ENCODE measurements at places on chromosomes 11 and 22.
A peak's percentile ranks its signal among the peaks of the same experiment; 100 is the strongest.

DNA sequence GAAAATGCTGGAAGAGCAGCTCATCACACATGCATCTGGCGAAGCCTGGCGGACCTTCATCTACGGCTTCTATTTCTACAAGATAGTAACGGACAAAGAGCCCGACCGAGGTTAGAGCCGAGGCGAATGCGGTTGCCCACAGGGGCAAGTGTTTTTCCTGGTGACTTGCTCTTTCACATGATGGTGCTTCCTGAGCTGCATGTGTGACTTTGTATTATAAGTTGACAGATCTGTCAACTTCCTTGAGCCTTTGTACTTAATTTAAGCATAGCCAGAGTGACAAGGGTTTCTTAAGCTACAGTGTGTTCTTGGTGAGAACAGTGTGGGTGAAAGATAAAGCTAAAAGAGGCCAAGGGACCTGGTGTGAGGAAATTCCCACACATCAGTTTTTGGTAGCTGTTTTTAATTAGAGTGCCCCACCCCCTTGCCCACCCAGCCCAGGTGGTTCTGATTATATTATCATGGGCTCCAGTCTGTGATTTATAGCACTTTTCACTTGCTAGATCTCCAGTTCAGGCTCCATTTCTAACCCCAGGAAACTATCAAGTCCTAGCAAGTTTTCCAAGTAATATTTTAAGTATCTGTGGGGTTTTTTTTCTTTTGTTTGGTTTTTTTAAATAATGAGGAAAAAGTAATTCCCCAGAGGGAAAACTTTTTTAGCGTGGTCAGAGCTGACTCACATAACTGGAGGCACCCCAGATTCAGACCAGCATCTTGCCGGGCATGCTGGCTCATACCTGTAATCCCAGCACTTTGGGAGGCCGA lies 68.0 kb upstream of the YWHAH start:
- no peak for DNase-seq

- DNase-seq, result no peak
These were observed 7.8 kb upstream of the TNFRSF13C start for GRCh38 chr22:41934284-41935014.

GRCh38 chr11:63144121-63144520 lies at the start of gene SLC22A24:
Gene SLC22A24, minus strand, starts transcription at chr11:63144221. Its CDS starts 442 bp downstream, at chr11:63143779.
- DNase-seq, result no peak

DNA sequence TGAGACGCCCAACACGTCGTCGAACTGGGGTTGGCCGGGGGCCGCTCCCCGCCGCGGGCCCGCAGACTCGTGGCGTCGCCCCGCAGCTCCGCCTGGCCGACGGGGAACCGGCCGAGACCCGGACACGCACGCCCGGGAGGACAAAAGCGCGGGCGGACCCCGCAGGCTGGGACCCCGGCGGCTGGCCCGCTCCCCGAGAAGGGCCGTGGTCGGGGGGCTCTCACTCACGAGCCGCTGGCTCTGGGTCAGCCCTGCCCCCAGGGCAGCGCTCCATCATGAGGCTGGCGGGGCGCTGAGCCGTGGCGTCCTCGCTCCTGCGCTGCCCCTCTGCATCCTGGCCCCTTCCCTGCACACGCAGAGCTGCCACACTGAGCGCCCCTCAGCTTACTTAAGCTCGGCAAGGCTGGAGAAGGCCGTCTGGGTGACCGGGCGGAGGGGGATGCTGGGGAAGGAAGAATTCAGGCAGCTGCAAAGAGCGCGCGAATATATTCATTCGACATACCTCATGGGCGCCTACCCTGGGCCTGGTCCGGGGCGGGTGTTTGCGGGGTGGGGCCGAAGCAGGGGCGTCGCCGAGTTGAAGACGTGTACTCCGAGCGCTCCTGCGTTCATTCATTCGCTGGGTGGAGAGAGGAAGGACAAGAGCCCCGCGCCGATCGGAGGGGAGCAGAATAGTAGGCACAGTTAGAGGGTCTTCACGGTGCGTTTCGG lies 579 bp upstream of the CYB5R2 start:
- DNase-seq, result peak; percentile 61

DNA sequence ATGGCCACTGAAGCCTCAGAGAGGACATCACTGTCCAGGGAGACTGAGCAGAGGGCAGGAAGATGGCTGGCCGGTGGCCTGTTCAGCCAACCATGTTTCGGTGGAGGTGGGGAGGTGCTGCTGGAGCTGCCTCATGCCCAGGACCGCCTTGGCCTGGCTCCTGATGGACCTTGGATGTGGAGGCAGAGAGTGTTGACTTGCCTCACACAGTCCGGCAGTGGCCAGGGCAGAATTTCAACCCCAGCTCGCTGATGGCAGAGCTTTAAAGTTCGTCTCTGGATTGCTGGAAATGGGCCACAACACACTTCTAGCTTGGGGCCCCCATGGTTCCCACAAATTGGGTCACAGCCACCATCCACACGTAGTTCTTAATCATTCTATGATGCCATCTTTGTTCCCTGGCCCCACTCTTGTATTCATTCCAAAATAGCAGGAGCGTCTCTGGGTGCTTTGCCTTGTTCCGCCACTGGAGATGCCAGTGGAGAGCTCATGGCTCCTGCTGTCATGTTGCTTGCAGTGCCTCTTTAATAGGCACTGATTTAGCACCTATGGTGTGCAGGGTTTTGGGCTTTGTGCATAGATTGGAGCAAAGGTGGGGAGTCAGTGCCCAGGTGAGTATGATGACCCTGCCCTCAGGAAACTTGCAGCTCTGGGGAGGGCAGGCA lies 5.6 kb downstream of the MAPK8IP1 start:
- no peak for DNase-seq

GRCh38 chr22:17358415-17358814 lies 10.8 kb upstream of the CECR2 start:
- no peak for DNase-seq

Measured in activated CD8-positive, alpha-beta memory T cell treated with anti-CD3 and anti-CD28 coated beads, Interleukin-2, amount 50 U/mL, for 48 hours (primary cell).